Stimulated activated naive B cell treated with anti-CD40 and anti-IgM and Interleukin-4, amounts not matched to agents 10 μg/mL and 1 μg/mL and 100 μg/mL, for 72 hours (primary cell): ENCODE measurements at places on chromosomes 12 and 14.
A peak's percentile ranks its signal among the peaks of the same experiment; 100 is the strongest.

- no peak for DNase-seq
Observed at GRCh38 chr12:31230004-31230403, 95.9 kb downstream of the SINHCAF start.

- no peak for DNase-seq
Observed at GRCh38 chr12:67735868-67736267, 87.3 kb downstream of the DYRK2 start.

DNA sequence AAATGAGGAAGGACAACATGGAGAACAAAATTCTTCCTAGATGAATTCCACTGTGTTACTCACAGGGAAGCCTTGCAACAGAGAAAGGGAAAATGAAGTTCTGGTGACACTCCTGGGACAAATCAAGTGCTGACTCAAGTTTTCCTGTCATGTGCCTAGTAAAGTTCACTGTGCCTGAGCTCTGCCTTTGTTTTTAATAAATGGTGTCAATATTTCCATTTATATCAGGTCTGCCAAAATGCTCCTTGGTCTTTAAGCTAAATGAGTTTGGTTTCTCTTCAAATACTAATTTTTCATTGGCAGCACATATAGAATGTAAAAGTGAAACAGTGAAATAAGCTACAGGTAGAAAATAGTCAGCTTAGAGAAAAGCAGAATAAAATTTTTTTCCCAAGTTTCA lies 33.0 kb downstream of the HIGD1C start:
- DNase-seq = no peak

GRCh38 chr12:13851828-13852227 lies 129.6 kb downstream of the GRIN2B start:
- DNase-seq = no peak

GRCh38 chr14:58749066-58749669 lies 111.4 kb downstream of the DACT1 start:
- DNase-seq = peak; percentile 37

GRCh38 chr14:67729072-67729885 lies 27.6 kb downstream of the RDH12 start:
- no peak for DNase-seq

GRCh38 chr12:15116086-15116485 lies 105.1 kb downstream of the RERG start:
- DNase-seq = no peak
